Frontal cortex (tissue), 4 donors: ENCODE measurements at places on chromosomes 4 and X.
A peak's percentile ranks its signal among the peaks of the same experiment; 100 is the strongest.

DNA sequence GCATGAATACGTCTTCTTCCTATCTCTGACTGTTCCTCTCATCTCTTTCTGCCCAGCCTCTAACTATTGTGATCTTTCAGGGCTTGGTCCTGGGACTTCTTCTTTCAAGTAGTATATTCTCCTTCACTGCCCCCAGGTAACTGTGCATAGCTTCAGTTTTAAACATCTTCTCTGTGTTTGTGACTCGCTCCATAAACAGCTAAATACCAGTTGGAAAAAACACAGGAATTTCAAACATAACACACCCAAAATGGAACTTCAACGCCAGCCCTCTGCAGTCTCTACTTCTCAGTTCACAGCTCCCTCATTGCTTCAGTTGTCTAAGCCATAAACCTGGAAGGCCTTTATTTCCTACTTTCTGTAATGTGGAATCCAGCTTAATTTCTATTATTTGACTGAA lies 16.6 kb downstream of the TRIML2 start:
- DNase-seq, result no peak

- peak; percentile 41 for DNase-seq
These were observed 4.7 kb downstream of the RASGEF1B start for GRCh38 chr4:81466841-81467671.

DNA sequence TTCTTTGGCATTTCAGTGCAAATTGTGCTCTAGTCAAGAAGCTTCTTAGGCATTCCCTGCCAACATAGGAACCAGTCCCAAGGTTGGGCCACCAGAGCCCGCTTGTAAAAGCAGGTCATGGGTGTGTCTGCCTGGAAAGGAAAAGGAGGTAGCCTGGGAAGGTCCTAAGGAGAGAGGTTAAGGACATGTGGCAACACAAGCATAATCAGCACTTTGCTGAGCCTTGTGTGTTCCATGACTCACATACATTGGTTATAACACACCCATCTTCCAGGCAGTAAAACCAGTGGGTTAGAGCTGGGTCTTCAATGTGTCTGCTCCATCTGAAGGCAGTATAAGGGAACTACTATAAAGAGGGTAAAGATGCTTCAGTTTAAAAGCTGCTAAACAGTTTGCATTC lies 165.0 kb downstream of the FHIP1A start:
- no peak for DNase-seq

- no peak for DNase-seq
These were observed 250.5 kb upstream of the PRKX start for GRCh38 chrX:3963980-3964379.

GRCh38 chr4:14035076-14035475 lies 407.6 kb upstream of the BOD1L1 start:
- DNase-seq, result no peak

- no peak for DNase-seq
These were observed 23.4 kb upstream of the RHOH start for GRCh38 chr4:40173470-40173875.

- peak; percentile 88 for DNase-seq
These were observed at the start of gene ANAPC4 for GRCh38 chr4:25376754-25377571. Gene ANAPC4, plus strand, starts transcription at chr4:25377263. Its CDS starts 165 bp downstream, at chr4:25377428.

DNA sequence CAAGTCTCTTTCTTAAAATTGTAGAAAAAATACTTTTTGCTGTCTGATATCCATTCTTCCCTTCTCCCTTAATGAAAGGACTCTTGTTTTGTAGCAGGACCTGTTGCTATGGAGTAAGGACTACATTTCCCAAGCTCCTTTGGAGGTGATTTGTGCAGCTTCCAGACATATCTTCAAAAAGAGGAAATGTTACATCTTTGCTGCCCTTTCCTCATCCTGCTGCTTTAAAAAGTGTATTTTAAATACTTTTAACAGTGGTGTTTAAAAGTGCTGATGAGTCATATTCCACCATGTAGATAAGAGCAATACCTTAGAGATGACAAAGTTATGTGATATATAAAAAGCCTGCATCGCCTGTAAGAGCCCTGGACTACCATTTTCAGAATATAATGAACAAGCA lies 98.7 kb downstream of the CFAP299 start:
- DNase-seq, result no peak

DNA sequence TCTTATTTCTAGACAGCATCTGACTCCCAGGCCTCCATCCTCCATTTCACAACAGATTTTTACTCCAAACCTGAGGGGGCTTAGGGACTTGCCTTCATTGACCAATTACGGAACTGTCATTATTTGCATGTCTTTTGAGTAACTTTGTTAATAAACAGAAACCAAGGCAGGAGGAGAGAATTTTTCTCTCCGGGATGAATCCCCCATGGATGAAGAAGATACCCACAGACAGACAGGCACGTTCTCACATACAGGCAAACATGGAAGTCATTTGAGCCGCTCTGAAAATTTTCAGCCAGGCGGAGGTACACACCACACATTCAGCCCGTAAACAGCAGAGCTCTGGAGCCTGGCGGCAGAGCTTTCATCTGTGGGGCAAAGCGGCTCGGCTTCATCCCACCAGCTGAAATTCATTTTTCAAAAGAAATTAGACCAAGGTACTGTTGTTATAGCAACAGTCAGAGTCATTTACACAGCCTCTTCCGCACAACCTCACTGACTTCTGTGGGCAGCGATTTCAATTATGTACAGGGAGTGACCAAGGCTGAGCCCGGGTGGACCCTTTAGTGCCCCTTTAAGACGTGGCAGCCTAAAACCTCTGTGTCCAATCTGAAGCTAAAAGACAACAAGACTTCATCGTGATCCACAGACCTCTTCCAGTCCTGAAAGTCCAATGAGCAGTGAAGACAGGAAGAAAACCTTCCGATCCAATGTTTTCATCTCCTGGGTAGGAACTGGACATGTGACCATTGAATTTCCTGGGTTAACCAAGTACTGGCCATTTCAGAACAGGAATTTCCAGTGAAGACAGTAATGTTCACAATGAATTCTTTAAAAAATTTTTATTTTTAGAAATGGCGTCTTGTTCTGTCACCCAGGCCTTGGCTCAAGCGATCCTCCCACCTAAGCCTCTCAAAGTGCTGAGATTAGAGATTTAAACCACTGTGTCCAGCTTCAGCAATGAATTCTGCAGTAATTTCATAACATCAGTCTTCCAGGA lies 237.0 kb downstream of the MGST2 start:
- no peak for DNase-seq

DNA sequence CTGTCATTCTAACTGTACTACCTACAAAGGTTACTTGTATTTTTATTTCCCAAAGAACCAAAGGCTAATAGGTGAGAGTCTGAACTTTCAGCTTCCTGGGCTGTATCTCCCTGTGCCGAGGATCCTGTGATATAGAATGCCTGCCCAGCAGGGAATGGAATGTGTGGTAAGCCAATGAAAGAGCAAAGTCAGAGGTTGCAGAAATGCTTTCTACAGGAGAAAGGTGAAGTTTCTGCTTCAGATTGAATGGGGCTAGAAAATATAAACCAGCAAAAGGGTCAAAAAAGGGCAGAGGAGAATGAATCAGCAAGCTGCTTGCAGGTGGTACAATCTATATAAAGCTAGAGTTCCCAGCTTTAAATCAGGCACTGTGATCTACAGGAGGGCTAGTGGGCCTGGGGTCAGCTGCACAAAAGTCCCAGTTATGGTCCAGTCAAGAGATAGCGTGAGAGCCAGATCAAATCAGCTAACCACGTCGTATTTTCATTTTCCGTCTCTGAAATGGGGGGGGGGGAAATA lies 146.1 kb downstream of the DCTD start:
- no peak for DNase-seq

- no peak for DNase-seq
These were observed 6.0 kb downstream of the SLC2A9 start for GRCh38 chr4:10015140-10015753.

GRCh38 chr4:151850791-151851213 lies 90.0 kb upstream of the GATB start:
- DNase-seq, result no peak

DNA sequence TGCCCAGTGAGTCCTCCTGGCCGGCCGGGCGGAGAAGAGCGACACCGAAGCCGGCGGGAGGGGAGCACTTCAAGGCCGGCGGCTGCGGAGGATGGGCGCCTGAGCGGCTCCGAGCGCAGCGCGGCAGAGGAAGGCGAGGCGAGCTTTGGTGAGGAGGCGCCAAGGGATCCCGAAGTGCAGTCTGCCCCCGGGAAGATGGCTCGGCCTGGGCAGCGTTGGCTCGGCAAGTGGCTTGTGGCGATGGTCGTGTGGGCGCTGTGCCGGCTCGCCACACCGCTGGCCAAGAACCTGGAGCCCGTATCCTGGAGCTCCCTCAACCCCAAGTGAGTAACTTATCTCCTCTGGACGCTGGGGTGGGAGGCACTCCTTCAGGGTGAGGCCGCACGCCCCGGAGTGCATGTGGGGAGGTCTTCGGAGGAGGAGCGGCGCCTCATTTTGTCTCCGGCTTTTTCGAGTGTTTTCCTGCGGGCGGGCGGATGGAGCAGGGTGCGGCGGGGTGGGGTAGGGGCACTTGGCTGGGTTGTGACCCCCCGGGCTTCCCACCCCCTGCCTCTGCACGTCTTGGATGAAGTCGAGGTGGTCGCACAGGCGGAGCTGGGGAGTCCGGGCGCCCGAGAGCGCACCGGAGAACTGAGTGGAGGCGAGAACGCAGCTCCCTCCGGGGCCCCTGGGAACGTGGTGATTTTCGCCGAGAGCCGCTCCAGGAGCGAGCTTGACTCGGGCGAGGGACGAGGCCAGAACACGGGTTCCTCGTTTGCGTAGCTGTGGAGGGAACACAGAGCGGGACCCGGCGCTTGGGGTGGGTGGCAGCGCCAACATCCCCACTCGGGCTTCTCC lies 979 bp downstream of the EFNB1 start:
- no peak for DNase-seq

DNA sequence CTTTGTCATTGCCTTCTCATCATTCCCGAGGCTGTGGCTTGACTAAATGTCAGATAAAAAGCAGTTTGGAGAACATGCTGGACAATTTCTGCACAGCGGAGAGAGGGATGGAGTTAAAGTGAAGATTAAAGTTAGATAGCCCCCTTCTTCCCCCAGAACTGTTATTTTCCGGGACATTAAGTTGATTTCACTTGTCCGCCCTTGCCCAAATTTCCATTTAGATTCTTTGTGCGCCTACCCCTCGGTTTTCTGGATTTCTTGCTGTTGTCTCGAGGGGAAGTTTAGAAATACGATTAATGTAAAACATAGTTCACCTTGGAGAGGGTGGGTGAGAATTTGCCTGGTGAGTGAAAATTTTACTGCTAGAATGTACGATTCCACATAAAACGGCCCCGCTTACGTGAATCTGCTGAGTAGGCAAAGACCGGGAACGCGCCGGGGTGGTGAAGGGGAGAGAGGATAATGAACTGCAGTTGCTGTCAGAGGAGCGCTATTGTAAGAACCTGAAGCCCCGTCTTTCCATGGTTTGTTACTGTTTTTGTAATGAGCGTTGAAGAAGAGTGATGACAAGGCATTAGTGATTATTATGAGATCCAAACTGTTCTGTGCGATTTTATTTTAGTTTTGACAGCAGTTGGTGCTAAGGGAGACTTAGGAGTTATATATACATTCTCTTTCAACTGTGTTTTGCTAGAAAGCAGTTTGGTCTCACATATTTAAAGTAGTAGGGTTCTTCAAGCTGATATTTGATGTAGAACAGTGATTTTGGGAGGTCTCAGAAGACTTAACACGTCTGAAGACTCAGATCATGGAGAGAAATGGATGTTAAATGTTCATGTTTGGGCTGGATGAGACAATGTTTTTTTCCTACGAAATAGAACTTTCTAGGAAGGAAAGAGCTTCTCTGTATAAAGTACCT lies 73.0 kb downstream of the AFF1 start:
- no peak for DNase-seq

DNA sequence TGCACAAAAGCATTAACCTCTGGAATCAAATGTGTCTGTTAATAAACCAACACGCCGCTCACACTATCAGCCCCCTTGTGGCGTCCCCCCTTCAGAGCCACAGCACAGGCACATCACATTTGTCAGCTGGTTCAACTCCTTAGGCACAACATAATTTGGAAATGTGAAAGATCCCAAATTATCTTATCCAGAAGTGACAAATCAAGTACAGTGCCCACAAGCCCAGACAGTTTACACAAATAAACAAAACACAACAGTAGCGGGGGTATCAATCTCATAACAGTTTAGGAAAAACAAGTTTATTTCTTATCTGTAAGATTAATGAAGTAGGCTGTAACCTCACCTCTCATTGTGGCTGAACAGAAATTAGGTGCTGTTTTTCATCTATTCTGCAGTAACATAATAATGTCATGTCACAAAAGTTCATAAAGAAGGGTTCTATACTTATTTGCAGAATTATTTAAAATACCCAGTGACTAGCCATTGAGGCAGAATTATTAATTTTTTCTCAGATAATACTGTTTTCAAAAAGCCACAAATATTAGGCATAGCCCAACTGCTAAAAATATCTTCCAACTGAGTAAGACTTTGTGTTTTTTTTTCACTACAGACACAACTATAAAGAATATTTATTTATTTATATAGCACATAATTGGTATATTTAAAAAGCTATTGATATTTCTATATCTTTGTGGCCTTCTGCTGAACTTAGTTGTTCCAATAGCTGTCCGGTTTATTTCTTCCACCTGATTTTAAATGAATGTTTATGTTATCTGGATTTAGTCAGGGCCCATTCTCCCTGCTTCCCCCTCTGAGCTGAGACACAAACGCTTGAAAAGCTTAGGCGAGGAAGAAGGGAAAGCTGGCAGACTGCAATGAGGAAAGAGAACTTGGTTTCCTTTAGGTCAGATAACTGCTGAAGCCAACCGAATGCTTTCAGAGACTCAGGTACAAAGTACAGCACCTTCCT lies 214.7 kb downstream of the QDPR start:
- DNase-seq, result no peak

DNA sequence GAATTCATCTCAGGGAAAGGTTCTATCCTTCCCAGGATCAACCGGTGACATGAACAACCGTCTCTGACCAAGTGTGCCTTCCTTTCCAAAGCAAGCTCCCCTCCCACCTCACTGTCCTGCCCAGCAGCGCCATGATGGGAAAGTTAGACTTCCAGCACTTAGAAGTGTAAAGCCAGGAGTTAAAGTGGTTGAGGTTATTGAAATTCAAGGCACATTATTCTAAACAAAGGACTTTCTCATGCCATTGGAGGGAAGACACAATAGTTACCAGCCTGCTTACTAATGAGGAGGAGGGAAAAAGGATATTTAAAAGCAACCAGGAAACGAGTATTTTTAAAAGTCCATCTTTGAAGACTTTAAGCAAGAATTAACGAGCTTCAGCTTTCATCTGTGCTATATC lies 96.8 kb downstream of the NSUN7 start:
- no peak for DNase-seq

GRCh38 chrX:48507246-48507645 lies 1.5 kb upstream of the PORCN start:
- DNase-seq, result no peak

DNA sequence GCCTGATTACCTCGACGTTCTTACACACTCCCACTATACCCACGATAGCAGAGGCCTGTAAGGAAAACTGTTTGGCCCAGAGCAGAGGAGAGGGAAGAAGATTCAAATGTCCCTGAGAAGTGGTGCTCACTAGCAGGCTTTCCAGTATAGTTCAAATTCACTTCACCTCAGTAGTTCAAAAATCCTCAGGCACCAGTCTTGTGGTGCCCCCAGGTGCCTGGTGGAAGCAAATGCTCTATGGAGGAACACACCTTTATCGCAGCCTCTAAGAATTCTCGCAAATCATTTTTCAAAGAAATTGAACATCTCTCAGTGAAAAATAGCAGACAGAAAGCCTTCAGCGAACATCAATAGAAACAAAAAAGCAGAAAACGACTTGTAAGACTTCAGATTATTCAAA lies 12.2 kb upstream of the MTMR1 start:
- no peak for DNase-seq

GRCh38 chr4:141513866-141514265 lies 122.5 kb upstream of the IL15 start:
- no peak for DNase-seq
